NCI-H187 (cell line): ENCODE measurements at places on chromosomes 3 and 15.

- no peak for DNase-seq
Measured at GRCh38 chr3:154290187-154290586, 34.1 kb downstream of the DHX36 start.

GRCh38 chr3:67044955-67045354, 46.8 kb downstream of the KBTBD8 start:
- no peak for DNase-seq

- peak; percentile 70 for DNase-seq
Measured at GRCh38 chr3:170467007-170467406, 48.3 kb downstream of the CLDN11 start.

- no peak for DNase-seq
Measured at GRCh38 chr3:105823149-105823867, 45.5 kb downstream of the CBLB start.

DNA sequence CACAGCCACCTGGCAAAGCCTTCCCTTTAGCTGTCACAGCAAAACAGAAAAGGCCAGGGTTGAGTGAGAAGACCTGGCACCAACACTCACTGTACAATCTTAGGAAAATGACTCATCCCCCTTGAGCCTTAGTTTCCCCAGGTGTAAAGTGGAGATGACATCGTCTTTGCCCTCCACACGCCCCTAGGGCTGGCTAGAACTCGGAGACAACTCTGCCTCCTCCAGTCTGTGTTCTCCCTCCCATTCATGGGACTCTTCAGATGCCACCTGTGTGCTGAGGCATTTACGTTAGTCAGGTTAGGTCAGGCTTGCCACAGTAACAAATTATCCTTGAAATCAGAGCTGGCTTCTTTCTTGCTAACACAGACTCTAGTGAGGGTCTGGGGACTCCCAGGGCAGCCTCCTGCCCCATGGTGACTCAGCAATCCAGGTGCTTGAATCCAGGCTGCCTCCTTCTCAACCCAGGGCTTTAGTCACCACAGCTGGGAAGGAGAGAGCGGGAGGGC, 252.6 kb downstream of the PLCL2 start:
- DNase-seq = no peak

- no peak for DNase-seq
Measured at GRCh38 chr15:93049233-93049632, 39.8 kb downstream of the RGMA start.

DNA sequence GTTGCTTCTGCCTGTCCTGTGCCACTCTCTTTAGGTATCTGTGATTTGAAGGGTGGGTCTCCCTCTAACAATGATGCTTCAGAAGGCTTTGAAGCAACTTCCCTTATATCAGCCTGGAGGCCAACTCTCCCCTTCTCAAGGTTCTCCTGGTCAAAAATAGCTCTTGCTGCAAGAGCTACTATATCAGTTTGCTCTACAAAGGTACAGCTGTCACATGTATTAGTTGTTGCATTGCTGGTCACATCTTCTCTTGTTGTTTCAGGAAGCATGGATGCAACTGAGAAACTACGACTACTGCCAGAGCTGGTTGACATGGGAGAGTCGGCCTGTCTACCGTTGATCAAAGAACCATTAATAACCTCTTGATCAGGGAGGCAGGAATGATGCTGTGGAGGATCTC, 38.3 kb downstream of the USF3 start:
- no peak for DNase-seq

- DNase-seq = no peak
Measured at GRCh38 chr3:127652246-127652995, 20.3 kb upstream of the ABTB1 start.

DNA sequence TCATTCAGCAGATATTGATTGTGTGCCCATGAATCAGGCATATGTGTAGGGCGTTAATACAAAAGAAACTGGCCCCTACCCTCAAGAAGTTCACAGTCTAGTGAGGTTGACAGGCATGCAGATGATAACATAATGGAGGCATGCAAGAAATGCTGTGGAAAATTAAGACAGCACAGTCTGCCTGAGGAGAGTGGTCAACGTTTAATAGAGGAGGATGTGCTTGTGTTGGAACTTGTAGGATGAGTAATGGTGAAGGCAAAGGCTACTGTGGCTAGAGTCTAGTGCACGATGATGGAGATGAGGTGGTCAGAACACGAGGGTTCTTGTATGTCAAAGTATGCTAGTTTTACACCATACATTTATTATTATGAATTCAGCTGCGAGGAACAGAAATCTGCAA, 295.7 kb downstream of the SOX2 start:
- no peak for DNase-seq

DNA sequence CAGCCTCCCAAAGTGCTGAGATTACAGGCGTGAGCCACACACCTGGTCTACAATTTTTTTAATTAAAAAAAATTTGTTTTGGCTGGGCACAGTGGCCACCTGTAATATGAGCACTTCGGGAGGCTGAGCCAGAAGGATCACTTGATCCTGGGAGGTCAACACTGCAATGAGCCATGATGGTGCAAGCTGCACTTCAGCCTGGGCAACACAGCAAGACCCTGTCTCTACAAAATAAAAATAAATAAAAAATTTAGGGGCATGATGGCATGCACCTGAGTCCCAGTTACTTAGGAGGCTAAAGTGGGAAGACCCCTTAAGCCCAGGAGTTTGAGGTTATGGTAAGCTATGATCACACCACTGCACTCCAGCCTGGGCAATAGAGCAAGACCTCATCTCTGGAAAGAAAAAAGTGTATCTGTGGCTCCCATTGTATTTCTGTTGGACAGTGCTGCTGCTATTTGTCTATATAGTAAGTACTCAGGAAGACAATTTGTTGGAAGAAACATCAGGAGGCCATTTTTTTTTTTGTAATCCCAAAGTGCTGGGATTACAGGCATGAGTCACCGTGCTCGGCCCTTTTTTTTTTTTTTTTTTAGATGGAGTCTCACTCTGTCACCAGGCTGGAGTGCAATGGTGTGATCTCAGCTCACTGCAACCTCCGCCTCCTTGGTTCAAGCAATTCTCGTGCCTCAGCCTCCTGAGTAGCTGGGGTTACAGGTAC, 27.5 kb upstream of the SH3BP5 start:
- DNase-seq = no peak

DNA sequence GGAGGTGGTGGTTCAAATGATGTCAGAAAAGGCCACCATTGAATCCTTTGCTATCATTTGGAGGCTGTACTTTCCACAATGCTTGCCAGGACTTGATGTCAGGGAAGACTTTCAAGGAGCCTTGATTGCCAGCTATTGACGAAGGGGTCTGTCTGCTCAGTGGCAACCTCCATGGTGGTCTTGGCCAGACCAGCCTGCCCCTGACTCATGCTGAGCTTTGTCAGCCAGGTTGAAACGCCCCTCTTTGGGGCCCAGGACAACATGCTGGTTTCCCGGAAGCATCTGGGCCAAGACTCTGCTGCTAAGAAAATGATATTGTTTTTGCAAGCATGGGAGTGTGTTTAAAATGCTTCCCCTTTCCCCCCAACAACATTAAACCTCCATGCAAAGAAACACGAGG, 26.7 kb downstream of the CGNL1 start:
- DNase-seq = no peak

DNA sequence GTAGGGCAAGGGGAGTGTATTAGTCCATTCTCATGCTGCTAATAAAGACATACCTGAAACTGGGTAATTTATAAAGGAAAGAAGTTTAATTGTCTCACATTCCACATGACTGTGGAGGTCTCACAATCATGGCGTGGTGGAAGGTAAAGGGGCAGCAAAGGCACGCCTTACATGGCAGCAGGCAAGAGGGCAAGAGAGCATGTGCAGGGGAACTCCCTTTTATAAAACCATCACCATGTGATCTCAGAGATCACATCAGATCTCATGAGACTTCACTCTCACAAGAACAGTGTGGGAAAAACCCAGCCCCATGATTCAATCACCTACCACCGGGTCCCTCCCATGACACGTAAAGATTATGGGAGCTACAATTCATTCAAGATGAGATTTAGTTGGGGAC, 41.4 kb downstream of the SUMF1 start:
- DNase-seq = no peak

GRCh38 chr3:70000563-70001081, 1.1 kb downstream of the SAMMSON start:
- DNase-seq = no peak

GRCh38 chr3:58237238-58237940, at the start of gene ABHD6:
Gene ABHD6, plus strand, starts transcription at chr3:58237792. Its CDS starts 18,795 bp downstream, at chr3:58256587.
- peak; percentile 21 for DNase-seq

DNA sequence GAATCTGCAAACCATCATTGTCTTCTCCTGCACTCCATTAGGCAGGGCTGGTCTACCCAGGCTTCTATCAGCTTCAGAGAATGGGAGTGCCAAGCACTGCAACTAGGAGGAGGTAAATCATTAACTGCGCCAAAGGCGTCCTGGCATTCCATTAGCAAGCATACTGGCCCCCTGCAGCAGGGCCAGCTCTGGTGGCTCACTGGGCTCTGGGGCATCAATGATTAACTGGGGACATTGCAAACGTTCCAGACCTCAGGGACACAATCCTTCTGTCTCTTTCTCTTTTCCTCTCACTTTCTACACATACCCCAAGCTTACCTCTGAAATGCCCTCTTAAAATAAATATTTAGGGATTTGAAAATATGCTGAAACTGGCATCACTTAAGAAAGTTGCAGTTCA, 129.0 kb downstream of the MYLK start:
- DNase-seq = no peak

- DNase-seq = no peak
Measured at GRCh38 chr15:68427366-68427765, 4.6 kb downstream of the ITGA11 start.

DNA sequence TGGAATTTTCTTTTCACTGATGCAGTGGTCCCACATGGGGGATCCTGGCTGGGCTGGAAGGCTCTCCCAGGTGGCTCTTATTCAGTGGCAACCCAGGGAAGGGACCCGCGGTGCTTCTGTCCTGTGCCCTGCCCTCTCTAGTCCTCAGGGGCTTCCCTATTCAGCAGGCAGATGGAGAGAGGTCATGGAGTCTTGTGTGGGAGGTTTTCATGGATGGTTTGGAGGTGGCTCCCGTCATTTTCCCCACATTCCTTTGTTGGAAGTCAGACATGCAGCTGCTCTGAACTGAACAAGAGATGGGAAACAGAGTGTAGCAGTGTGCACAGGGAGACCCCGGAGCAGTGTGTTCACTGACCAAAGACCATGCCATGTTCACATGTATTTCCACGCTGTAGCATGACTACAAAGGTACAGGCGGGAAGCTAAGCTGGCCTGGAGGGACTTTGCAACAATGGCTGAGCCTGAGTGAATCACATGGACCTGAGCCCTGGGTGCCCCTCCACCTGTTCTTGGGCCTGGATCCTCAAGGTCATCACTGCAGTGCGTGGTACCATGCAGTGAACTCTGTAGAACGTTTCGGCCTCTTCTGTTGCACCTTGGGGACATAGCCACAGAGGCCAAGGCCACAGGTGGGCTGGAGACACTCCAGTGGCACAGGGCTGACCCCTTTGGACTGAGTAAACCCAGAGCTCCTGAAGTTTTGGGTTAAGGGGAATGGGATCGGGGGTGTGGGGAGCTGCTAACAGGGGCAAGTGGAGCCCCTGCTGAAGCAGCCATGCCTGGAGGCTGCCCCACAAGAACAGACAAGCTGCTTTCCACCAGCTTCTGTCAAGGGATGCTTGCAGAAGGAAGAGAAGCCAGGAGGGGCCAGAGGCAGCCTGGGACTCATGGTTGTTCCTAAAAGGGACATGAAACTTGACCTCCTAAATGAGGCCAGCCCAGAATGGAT, 123.0 kb downstream of the ASB7 start:
- no peak for DNase-seq

GRCh38 chr15:38769492-38769891, 204.9 kb upstream of the RASGRP1 start:
- DNase-seq = no peak

GRCh38 chr3:124976383-124976782, 41.8 kb upstream of the MUC13 start:
- DNase-seq = no peak

GRCh38 chr3:67109651-67110204, 111.6 kb downstream of the KBTBD8 start:
- DNase-seq = no peak

DNA sequence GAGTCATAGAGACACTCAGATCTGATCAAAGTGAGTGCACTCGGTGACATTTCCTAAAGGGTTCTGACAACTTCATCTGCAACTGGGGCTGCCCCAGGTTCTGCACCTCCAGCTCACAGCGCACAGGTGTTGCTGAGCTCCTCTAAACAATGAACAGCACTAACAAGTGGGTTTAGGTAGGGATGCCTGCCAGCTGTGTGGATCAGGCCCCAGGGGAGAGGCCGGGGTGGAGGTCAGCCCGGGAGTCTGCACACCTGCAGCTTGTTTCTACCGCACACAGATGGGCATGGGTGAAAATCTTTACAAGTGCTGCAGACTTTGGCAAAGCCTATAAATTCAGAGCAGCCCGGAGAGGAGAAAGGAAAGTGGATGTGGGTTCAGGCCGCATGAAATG, 355 bp downstream of the FBXW12 start:
- DNase-seq = no peak

DNA sequence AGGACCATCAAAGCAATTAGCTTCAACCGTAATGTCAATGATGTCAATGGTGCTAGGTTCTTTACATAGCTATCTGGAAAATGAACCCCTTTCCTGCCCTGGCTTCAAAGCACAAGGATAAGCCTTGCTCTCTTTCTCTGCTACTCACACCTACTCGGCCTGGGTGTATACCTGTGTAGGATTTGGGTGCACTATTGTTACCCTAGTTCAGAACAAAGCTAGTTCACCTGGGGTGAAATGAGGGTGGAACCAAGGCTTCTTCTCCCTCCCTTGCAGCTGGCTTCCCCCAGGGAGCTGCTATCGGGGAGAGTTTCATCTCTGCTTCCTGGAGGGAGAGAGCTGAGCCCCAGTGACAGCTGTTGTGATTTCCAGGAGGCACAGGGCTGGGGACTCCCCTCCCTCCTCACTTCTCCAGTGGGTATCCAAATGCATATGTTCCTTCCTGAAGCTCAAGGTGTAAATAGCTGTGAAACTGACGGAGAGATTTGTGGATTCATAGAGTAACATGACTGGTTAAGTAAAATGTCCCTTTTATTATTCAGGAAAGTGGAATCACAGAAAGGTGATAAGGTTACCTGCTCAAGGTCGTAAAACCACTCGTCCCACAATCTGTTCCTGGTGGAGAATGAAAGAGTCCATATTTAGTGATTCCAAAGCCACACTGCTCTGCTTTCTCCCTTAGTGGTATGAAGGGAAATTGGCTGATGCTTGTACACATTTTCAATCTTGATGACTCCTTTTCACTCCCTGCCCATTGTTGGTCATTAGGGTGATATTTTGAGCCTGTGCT, 11.8 kb upstream of the C3orf70 start:
- no peak for DNase-seq

- peak; percentile 26 for DNase-seq
Measured at GRCh38 chr3:66038726-66039589, at the start of gene MAGI1. Gene MAGI1, minus strand, starts transcription at chr3:66038918. Its CDS starts 610 bp downstream, at chr3:66038308.

- DNase-seq = no peak
Measured at GRCh38 chr3:59913645-59914044, 863.8 kb upstream of the CFAP20DC start.

DNA sequence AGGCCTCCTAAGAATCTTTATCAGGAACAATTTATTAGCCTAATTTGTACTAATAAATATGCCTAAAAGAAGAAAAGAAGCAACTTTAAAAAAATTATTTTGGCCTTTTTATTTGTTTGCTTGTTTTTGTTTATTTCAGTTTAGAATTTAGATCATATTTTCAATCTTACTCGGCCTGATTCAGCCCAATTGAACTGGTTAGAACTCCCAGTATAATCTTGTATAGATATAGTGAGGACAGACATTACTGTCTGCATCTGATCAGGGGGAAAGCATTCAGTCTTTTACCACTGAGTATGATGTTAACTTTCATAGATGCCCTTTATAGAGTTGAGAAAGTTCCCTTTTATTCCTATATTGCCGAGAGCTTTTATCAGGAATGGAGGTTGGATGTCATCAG, 56.0 kb upstream of the CSTA start:
- DNase-seq = no peak

- DNase-seq = no peak
Measured at GRCh38 chr15:95975212-95975611, 355.3 kb upstream of the NR2F2 start.
